ENCODE measurements at places on chromosomes 1 and 21.

DNA sequence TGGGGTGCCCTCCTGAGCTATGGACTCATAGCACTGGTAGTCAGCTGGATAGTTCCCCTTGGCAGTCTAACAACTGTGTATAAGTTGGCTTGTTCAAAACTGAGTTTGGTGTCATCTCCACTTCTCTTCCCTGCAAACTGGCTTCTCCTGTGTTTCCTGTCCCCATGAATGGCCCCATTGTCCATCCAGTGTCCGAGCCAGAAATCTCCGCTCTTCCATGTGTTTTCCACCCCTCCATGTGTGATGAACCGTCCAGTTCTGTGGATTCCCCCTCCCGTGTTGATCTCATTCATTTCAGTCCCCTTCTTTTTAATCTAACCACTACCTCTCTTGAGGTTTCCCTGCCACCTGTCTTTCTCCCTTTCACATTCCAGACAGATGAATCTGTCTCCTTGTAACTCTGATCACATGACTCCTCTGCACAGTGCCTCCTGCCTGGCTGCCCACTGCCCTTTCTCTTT is 195.7 kb downstream of the ROR1 start:
- H3K4me3 ChIP-seq, result no peak overlapping the region
- peak overlapping the region; percentile 82 for H3K27ac ChIP-seq
- no peak for DNase-seq

GRCh38 chr1:241666419-241666818 is 14.3 kb downstream of the WDR64 start:
- H3K27me3 ChIP-seq, result no peaks in the 10 kb centered on the region

- H3K4me1 ChIP-seq, result peaks cover 73% of the 10 kb centered on the region
- H3K36me3 ChIP-seq, result no peaks in the 10 kb centered on the region
- H3K27ac ChIP-seq, result peak overlapping the region; percentile 94
- peak; percentile 66 for DNase-seq
- no peaks in the 10 kb centered on the region for H3K27me3 ChIP-seq
Observed at GRCh38 chr1:94327001-94327690, 89.8 kb upstream of the ARHGAP29 start.

- no peak overlapping the region for H3K27ac ChIP-seq
- peaks cover 4% of the 10 kb centered on the region for H3K4me1 ChIP-seq
- no peaks in the 10 kb centered on the region for H3K36me3 ChIP-seq
- no peaks in the 10 kb centered on the region for H3K27me3 ChIP-seq
Observed at GRCh38 chr1:65341381-65341780, 32.0 kb downstream of the DNAJC6 start.

- DNase-seq, result no peak
- H3K27me3 ChIP-seq, result no peaks in the 10 kb centered on the region
- H3K4me3 ChIP-seq, result no peak overlapping the region
Observed at GRCh38 chr1:208924928-208925327, 658.6 kb upstream of the CAMK1G start.

DNA sequence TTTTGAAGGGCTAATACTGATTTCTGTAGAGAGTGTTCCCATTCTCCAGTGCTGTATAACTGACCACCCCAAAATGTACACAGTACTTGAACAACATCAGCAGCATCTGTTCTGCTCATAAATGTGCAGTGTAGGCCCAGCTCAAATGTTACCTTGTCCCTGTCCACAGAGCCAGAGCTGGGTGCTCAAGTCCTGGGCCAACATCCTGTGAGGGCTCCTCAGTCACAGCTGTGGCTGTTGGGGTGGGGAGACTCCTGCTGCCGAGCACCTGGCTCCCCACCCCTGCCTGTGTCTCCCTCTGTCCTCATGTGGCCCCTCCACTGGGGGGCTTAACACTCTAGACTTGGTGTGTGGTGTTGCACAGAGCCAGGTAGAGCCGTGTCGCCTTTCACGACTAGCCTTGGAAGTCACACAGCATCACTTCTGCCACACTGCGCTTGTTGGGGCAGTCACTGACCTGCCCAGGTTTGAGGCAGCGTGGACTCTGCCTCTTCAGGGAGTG is 30.5 kb downstream of the DIP2A start:
- no peaks in the 10 kb centered on the region for H3K4me1 ChIP-seq
- H3K27ac ChIP-seq, result no peak overlapping the region
- no peak overlapping the region for H3K4me3 ChIP-seq
- H3K36me3 ChIP-seq, result no peaks in the 10 kb centered on the region
- DNase-seq, result no peak

- peak overlapping the region; percentile 88 for H3K27ac ChIP-seq
- peaks cover 12% of the 10 kb centered on the region for H3K4me1 ChIP-seq
Observed at GRCh38 chr1:24643363-24644099, 429 bp downstream of the SRRM1 start.

DNA sequence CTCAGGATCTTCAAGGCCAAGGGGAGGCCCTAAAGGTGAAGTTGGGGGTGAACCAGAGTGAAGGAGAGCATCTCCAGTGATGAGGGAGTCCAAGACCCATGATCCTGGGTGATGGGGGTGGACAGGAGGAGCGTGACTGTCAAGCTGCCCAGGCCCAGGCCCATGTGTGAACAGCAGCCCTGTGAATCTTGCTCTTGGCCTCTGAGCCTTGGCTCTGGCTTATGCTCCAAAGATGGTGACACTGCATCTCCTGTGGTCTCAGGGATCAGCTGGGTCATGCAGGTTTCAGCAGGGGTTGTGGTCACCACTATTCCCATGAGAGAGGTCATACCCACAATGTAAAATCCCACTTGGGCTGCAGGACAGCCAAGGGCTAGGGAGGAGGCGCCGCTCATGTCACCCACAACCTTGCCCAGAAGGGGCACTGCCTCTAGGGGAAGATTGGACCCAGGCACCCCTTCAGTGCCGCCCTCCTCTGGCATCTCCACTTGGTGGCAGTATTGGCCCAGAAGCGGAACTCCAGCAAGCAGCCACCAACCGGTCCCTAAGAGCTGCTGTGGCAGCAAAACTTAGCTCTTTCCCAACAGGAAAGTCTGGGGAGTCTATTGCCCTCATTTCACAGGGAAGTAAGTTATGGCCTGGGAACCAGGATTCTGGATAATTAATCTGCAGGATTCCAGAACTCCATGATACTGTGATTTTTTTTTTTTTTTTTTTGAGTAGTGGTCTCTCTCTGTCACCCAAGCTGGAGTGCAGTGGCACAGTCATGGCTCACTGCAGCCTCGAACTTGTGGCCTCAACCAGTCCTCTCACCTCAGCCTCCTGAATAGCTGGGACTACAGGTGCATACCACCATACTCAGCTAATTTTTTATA is 7.5 kb upstream of the WNT3A start:
- H3K4me1 ChIP-seq, result no peaks in the 10 kb centered on the region
- H3K27me3 ChIP-seq, result no peaks in the 10 kb centered on the region
- no peak overlapping the region for H3K27ac ChIP-seq
- H3K4me3 ChIP-seq, result no peak overlapping the region

DNA sequence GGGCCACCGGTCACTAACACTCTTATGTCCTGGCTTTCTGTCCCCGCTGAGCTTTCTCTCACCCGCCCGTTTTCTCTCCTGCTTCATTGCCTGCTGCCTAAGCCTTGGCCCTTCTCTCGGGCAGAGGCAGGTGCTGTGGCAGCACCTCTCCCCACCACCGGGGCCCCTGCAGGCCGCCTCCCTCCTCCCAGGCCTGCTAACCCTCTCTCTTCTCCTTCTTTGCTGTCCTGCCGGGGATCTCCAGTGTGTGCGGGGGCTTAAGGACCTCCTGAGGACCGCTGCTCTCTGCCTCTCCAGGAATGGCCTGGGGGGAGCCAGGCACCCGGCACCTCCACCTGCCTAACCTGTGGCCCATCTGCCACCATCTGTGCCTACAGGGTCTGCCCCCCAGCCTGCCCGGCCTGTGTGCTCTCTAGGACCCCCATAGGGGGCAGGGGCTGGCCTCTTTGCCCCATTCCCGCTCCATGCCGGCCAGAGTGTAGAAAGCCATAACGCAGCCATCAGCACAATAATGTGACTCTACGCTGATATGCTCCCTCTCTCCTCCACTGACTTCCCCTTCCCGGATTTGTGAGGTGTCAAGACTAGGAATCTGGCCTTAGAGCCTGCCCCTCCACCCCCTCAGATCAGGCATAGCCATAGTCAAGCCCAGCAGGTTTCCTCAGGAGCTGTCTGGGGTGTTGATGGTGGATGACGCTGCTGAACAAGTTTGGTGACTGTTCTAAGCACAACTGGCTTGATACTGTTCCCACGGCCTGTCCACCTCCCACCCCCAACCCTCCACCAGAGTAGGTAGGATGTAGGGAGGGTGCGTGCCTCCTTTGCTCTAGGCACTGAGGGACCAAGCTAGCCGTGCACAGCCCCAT is 6.1 kb upstream of the SFN start:
- no peaks in the 10 kb centered on the region for H3K36me3 ChIP-seq
- H3K4me1 ChIP-seq, result no peaks in the 10 kb centered on the region
- no peak for DNase-seq

DNA sequence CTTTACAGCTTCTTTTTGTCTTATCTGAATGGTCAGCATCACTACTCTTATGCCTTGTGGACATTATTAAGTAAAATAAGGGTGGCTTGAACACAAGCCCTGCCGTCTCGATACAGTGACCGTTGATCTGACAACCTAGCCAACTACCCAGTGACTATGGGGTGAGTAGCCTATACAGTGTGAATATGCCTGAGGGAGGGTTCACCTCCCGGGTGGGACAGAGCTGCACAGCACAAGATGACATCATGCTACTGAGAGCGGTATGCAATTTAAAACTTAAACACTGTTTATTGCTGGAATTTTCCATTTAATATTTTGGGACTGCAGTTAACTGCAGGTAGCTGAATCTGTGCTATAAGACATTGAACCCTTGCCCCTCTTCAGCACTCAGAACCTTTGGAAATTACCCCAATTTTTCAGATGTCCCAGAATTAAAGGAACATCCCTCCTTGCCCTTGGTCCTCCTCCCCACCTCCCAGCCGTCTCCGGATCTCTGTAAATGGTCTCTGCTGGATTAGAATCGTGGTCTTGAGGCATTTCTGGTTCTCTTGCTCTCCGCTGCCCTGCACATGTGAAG is 618.5 kb downstream of the PTPRU start:
- H3K27me3 ChIP-seq, result no peaks in the 10 kb centered on the region
- H3K36me3 ChIP-seq, result no peaks in the 10 kb centered on the region
- H3K4me1 ChIP-seq, result no peaks in the 10 kb centered on the region
- H3K4me3 ChIP-seq, result no peak overlapping the region
- H3K27ac ChIP-seq, result no peak overlapping the region
- no peak for DNase-seq

DNA sequence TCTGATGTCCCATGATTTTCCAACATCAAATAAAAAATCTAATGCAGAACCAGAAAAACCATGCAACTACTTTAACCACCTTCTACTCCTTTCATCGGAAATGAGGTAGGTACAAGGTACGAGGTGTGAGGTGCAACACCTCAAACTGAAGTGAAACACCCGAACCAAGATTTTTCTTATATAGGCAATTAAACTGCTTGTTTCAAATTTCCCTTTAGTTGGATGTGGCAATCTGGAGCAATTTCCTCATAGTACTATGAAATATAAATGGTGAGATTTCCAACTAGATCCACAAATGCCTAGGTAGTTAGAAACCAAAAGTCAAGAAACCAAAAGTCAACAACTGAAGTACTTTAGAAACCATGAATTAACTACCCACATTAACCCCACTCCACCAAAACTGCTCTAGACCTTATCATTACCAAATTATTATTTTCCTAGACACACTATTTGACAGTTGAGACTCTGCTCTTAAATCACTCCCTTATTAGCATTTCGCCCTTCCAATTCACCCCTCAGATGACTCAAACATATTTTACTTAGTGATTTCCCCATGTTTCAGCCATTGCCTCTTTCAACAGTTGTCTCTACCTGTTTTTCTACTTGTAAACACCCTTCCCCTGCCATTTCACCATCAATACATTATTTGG is 37.8 kb downstream of the FUBP1 start:
- H3K4me1 ChIP-seq, result peaks cover 23% of the 10 kb centered on the region
- no peaks in the 10 kb centered on the region for H3K36me3 ChIP-seq
- no peak overlapping the region for H3K27ac ChIP-seq
- no peak overlapping the region for H3K4me3 ChIP-seq

DNA sequence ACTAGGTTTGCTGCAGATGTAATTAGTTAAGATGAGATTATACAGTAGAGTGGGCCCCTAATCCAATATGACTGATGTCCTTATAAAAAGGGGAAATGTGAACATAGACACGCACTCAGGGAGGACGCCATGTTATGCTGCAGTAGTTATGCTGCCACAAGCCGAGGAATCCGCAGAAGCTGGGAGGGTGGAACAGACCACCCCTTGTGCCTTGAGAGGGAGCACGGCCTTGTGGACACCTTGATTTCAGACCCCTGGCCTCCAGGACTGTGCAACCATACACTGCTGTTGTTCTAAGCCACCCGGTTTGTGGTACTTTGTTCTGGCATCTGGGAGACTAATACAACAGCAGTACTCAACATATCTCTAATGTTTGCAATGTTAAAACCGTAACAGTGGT is 57.9 kb upstream of the HIVEP3 start:
- no peaks in the 10 kb centered on the region for H3K36me3 ChIP-seq
- H3K4me3 ChIP-seq, result no peak overlapping the region
- no peak for DNase-seq
- H3K27me3 ChIP-seq, result no peaks in the 10 kb centered on the region

- no peaks in the 10 kb centered on the region for H3K4me1 ChIP-seq
- no peaks in the 10 kb centered on the region for H3K27me3 ChIP-seq
- no peak for DNase-seq
- no peak overlapping the region for H3K27ac ChIP-seq
- no peaks in the 10 kb centered on the region for H3K36me3 ChIP-seq
Observed at GRCh38 chr1:29326123-29326522, 89.8 kb downstream of the PTPRU start.

DNA sequence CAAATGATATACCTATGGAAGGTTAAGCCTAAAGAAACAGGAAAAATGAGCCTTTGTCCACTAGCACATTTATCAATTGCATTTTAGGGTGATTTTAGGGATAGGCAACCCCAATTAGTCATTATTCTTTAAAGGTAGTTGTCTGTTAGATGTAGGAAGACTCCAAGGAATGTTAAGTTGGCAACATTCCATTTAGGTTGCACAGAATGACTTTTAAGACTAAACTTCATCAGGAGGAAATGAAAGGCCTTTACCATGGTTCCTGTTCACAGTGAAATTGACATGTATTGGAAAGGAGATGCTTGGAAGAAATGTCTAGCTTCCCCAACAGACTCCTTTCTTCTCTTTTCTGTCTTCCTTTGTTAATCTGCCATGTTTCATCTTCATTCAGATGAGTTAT is 1.6 kb upstream of the APOBEC4 start:
- H3K4me1 ChIP-seq, result peaks cover 31% of the 10 kb centered on the region
- H3K4me3 ChIP-seq, result no peak overlapping the region
- H3K27me3 ChIP-seq, result no peaks in the 10 kb centered on the region
- DNase-seq, result no peak
- H3K27ac ChIP-seq, result no peak overlapping the region

GRCh38 chr1:223474804-223475203 is 81.6 kb downstream of the CCDC185 start:
- peak overlapping the region; percentile 38 for H3K27ac ChIP-seq
- DNase-seq, result no peak
- H3K4me1 ChIP-seq, result no peaks in the 10 kb centered on the region
- H3K27me3 ChIP-seq, result no peaks in the 10 kb centered on the region
- H3K36me3 ChIP-seq, result no peaks in the 10 kb centered on the region

- no peak overlapping the region for H3K27ac ChIP-seq
- DNase-seq, result no peak
- no peaks in the 10 kb centered on the region for H3K27me3 ChIP-seq
- H3K36me3 ChIP-seq, result no peaks in the 10 kb centered on the region
- H3K4me1 ChIP-seq, result no peaks in the 10 kb centered on the region
Observed at GRCh38 chr21:31364253-31364945, 20.3 kb upstream of the TIAM1 start.

GRCh38 chr21:33058957-33059356 is 11.0 kb upstream of the OLIG1 start:
- no peaks in the 10 kb centered on the region for H3K36me3 ChIP-seq
- H3K4me1 ChIP-seq, result no peaks in the 10 kb centered on the region
- DNase-seq, result no peak
- no peak overlapping the region for H3K4me3 ChIP-seq
- no peak overlapping the region for H3K27ac ChIP-seq
- H3K27me3 ChIP-seq, result peaks cover 2% of the 10 kb centered on the region

Data from Caco-2 (cell line).